Left lung (tissue), 14 donors: ENCODE measurements at places on chromosomes 6 and 20.

GRCh38 chr20:1460275-1460674, 6.4 kb downstream of the NSFL1C start:
- H3K27ac ChIP-seq = no peak overlapping the region
- peaks cover 2% of the 10 kb centered on the region for H3K36me3 ChIP-seq
- H3K4me1 ChIP-seq = peaks cover 34% of the 10 kb centered on the region
- no peak overlapping the region for H3K4me3 ChIP-seq
- no peak for DNase-seq

- H3K36me3 ChIP-seq = no peaks in the 10 kb centered on the region
- no peaks in the 10 kb centered on the region for H3K27me3 ChIP-seq
- H3K4me3 ChIP-seq = no peak overlapping the region
- H3K4me1 ChIP-seq = peaks cover 3% of the 10 kb centered on the region
These were observed 249.7 kb upstream of the AFDN start for GRCh38 chr6:167576828-167577503.

DNA sequence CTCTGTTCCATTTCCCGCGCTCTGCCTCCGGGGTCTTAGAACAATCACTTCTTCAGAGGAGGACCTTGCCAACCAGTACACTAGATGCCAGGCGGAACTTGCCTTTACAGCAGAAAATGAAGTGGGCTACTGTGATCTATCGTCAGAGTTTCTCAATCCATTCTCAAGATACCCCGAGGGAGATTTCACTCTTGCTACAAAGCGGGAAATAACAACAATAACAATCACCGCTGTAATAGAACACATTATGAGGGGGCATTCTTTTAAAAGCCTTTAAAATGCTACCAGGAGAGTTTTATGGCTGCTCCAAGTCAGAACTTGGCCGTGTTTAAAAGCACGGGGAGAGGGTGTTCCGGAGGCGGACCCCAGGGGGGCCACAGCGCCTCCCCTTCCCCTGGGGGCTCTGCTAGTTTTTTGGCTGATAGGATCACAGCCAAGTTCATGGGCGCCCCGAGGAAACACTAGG, 617.0 kb upstream of the AGPAT4 start:
- no peaks in the 10 kb centered on the region for H3K27me3 ChIP-seq
- no peaks in the 10 kb centered on the region for H3K36me3 ChIP-seq
- H3K27ac ChIP-seq = no peak overlapping the region
- H3K4me3 ChIP-seq = no peak overlapping the region
- H3K4me1 ChIP-seq = no peaks in the 10 kb centered on the region

GRCh38 chr20:56483970-56484369, 15.5 kb downstream of the RTF2 start:
- H3K27ac ChIP-seq = no peak overlapping the region
- H3K4me1 ChIP-seq = peaks cover 25% of the 10 kb centered on the region
- peaks cover 97% of the 10 kb centered on the region for H3K36me3 ChIP-seq
- H3K4me3 ChIP-seq = no peak overlapping the region

DNA sequence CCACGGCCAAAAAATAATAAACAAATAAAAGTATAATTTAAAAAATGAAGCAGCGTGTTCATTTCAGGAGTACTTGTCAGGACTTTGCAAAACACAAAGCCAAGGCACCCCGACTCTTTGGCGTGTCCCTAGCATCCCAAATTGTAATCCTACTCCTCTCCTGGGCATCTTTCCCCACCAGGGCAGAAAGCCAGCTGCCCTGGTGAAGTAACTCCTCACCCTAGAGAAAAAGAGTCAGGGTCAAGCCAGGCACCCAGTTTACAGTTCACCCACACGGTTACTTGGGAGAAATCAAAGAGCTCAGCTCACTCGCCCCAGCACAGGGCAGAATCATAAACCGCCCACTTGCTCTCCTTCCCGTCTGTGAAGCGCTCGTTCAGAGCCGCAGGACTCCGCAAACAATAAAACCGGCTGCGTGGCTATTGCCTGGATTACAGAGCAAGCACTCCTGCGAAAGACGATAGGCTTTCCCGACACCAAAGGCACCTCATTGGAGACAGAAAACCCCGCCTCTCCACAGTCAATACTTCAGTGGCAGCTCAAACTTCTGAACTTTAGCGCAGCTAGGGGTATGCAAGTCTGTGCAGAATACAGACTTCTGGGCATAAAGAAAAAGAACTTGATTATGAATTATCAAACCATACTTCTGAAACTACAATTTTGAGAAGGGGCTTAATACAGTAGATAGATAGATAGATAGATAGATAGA, 73.0 kb upstream of the NHSL1 start:
- no peaks in the 10 kb centered on the region for H3K4me1 ChIP-seq
- H3K4me3 ChIP-seq = peak overlapping the region; percentile 30
- H3K27ac ChIP-seq = peak overlapping the region; percentile 53
- no peaks in the 10 kb centered on the region for H3K36me3 ChIP-seq

- H3K4me1 ChIP-seq = no peaks in the 10 kb centered on the region
- H3K27ac ChIP-seq = no peak overlapping the region
- no peaks in the 10 kb centered on the region for H3K27me3 ChIP-seq
- no peak overlapping the region for H3K4me3 ChIP-seq
- no peaks in the 10 kb centered on the region for H3K36me3 ChIP-seq
- DNase-seq = no peak
These were observed 21.1 kb downstream of the PNPLA1 start for GRCh38 chr6:36290668-36291620.

GRCh38 chr20:21278829-21279228, 24.3 kb upstream of the XRN2 start:
- no peak overlapping the region for H3K27ac ChIP-seq
- no peaks in the 10 kb centered on the region for H3K27me3 ChIP-seq
- H3K4me3 ChIP-seq = no peak overlapping the region
- no peak for DNase-seq
- H3K36me3 ChIP-seq = no peaks in the 10 kb centered on the region
- no peaks in the 10 kb centered on the region for H3K4me1 ChIP-seq
